Endothelial cell of coronary artery (primary cell): ENCODE measurements at places on chromosomes 6 and 20. TPM values are rescaled to one million over a fixed set of nuclear protein-coding genes. Genes with fewer than 3 reads are reported as not detected.

The SPDEF gene
- not detected in 2 replicates for total RNA-seq

The TMC2 gene
- not detected in 2 replicates for total RNA-seq

The MACROD2 gene
- 0.47 and 1.1 TPM in 2 replicates for total RNA-seq

The RBM24 gene
- total RNA-seq: 0.85 and 3.3 TPM in 2 replicates

The ZNF133 gene
- total RNA-seq: 15.4 and 19.7 TPM in 2 replicates

The ZSCAN12 gene
- 2.7 and 6.3 TPM in 2 replicates for total RNA-seq

The COQ3 gene
- total RNA-seq: 3.0 and 4.8 TPM in 2 replicates

The KHDRBS2 gene
- not detected in 2 replicates for total RNA-seq

The HSPA12B gene
- total RNA-seq: 11.6 and 18.0 TPM in 2 replicates

The KHDC1L gene
- not detected in 2 replicates for total RNA-seq

The PLG gene
- not detected in 2 replicates for total RNA-seq

The E2F1 gene
- 5.1 and 9.8 TPM in 2 replicates for total RNA-seq

The KIAA0408 gene
- total RNA-seq: not detected in 2 replicates

The HLA-DOB gene
- total RNA-seq: 0.47 TPM in 1 of 2 replicates, not detected in the other

The OPRL1 gene
- 1.3 and 2.6 TPM in 2 replicates for total RNA-seq

The RWDD2A gene
- total RNA-seq: 3.6 and 4.0 TPM in 2 replicates

The RIN2 gene
- total RNA-seq: 67.8 and 100 TPM in 2 replicates
